ENCODE measurements at places on chromosomes 6 and 20. TPM values are rescaled to one million over a fixed set of nuclear protein-coding genes. Genes with fewer than 3 reads are reported as not detected.

DNA sequence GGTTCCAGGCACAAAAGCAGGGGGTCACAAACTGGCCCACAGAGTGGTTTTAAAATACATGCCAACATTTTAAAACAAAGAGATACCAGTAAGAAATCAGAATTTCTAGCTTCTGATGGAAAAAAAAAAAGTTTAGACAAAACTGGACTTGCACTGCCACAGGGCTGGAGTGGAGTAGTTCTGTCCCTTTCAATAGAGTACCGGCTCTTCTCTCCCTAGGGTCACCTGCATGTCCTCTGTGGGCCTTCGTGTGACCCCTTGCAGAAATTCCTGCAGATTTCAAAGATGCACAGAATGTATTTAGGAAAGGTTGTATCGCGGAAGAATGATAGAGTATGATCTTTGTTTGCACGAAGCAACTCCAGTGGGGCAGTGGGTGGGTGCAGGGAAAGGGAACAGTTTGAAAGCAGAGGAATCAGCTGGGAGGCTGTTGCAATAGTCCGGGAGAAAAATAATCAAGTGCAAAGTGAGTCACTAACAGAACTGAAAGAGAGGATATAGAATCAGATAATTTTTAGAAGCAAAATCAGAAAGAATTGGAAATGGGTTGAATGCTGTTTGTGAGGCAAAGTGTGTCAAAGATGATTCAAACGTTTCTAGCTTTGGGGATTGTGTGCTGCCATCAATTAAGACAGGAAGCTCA is 97.3 kb upstream of the STXBP5 start:
- no peak for DNase-seq

- DNase-seq, result no peak
Measured at GRCh38 chr6:16059496-16059895, 69.4 kb upstream of the MYLIP start.

DNA sequence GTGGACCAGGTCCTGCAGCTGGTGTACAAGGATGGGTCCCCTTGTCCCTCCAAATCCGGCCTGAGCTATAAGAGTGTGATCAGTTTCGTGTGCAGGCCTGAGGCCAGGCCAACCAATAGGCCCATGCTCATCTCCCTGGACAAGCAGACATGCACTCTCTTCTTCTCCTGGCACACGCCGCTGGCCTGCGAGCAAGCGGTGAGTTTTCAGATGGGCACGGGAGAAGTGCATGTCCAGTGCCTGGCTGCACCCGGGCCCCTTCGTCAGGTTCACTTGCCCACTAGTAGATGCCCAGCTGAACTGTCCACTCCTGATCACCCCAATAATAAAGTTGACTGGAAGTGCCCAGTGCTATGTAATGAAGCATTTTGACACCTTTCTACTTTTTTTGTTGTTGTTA is 48.3 kb upstream of the SLC22A1 start:
- no peak for DNase-seq

- DNase-seq, result no peak
Measured at GRCh38 chr6:109738255-109738654, 47.2 kb downstream of the FIG4 start.

DNA sequence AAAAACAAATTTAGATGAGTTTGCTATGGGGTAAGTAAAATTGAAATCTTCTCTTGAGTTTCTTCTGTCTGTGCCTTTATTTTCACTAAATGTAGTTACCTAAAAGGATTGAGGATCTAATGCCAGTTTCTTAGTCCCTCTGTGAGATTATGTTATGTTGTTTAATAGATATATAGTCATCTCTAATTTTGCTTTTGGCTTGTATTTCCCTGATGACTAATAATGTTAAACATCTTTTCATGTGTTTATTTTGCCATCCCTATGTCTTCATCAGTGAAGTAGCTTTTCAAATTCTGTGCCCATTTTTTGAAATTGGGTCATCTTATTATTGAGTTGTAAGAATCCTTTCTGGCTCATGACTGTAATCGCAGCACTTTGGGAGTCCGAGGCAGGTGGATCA is 13.7 kb downstream of the QRSL1 start:
- DNase-seq, result no peak

DNA sequence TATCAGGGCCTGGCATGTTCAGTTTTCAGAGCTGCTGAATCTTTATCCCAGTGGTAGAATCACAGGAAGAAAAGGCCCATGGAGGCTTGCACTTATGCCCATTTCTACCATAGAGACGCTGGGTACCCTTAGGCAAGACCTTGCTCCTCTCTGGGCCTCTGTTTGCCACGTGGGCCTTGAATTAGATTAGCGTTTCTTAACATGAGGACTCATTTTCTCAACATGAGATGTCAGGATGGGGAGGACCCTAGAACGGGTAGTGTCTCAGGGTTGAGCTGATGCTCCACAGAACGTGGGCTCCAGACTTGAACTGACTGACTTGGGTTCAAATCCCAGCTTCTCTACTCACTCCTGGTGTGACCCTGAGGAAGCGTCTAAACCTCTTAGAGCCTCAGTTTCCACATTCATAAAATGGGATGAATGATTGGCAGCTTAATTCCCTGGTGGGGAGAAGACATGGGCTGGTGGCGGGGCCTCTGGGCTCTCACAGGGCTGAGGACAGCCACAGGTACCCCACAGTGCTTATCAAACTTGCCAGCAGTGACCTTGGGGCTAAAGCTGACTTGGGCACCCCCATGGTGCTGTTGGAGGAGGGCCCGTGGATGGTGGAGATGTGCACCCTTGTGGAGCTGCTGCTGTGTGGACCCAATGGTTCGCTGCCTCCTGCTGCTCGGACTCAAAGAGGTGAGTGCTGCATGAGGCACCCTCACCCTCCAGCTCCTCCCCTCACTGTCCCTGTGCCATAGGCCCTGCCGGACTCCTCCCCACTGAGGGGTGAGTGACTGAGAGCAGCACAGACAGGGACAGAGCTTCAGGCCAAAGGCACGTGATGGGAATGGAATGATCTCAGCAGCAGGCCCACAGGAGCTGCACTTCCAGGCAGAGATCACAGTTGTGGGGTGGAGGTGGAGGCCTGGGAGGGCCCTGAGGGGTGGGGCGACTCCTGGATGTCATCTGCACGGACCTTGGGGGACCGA is 28.2 kb downstream of the SUN5 start:
- no peak for DNase-seq

- no peak for DNase-seq
Measured at GRCh38 chr6:78528926-78529325, 338.4 kb upstream of the IRAK1BP1 start.

DNA sequence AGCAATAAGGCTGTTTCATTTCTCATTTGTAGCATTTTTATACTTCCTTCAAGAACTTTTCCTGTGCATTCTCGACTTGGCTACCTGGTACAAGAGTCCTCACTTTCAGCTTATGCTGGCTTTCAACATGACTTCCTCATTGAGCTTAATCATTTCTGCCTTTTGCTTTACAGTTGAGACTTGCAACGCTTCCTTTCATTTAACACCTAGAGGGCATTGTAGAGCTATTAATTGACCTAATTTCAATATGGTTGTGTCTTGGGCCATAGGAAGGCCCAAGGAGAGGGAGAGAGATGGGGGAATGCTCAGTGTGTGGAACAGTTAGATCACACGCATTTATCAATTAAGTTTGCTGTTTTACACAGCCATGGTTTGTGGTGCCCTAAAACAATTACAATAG is 37.2 kb downstream of the SLC22A2 start:
- peak; percentile 42 for DNase-seq

DNA sequence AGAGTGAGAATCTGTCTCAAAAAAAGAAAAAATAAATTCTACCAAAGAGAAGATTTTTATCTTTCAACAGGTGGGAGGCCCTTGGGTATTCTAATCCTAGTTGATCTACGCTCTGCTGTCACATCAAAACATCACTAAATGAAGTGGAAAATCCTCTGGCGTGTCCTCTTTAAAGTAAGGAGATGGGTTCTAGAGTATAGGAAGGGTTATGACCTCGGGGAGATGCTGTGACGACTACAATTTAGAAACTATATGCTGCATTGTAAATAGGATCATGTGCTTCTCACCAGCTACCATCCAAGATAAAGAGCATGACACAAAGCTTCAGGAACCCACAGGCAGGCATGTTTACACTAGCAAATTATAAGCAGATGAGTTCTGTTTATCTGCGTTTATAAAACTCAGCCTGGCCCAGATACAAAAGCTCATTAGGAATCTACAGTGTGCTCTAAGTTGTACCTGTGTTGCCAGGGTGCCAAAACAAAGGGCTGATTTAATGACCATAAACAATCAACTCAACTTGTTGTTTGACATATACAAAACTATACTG is 197.1 kb upstream of the PLN start:
- DNase-seq, result no peak

DNA sequence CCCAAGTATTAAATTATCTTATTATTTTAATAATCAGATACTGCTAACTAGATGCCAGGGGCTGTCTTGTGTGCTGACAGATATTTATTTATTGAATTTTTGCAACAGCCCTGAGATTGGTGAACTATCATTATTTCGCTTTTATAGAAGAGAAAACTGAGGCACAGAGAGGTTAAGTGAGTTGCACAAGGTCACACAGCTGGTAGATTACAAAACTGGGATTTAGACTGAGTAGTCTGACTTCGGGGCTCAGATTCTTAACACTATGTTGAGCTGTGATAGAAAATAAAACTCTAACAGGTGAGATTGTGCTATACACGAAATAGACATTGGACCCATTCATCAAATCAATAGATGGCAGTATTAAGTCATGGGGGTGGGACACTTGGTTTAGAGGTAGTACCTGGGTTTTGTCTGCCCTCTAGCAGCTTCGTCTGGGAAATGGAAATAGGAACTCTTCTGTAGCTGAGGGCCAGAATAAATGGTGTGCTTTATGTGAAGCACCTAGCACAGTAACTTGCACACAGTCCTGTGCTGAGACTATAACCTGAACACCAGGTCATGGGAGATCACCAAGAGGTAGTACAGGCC is 113.4 kb downstream of the B3GAT2 start:
- DNase-seq, result no peak

GRCh38 chr6:16511040-16511660 is 250.1 kb downstream of the ATXN1 start:
- no peak for DNase-seq

DNA sequence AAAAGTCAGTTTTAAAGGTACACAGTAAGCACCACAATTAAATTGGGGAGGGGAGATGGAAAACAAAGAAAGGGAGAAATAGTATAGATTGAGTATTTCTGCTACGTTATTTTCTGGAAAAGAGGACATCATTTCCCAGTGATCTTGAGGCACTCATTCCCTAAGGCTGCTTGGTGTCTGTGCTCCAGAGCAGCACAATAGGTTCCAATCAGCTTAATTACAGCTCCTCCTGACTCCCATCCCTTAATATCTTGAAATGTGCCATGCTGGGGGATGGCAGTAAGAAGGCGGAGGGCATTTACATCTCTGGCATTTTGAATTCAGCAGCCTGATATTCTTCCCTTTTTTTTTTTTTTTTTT is 39.5 kb upstream of the BEND3 start:
- DNase-seq, result no peak

DNA sequence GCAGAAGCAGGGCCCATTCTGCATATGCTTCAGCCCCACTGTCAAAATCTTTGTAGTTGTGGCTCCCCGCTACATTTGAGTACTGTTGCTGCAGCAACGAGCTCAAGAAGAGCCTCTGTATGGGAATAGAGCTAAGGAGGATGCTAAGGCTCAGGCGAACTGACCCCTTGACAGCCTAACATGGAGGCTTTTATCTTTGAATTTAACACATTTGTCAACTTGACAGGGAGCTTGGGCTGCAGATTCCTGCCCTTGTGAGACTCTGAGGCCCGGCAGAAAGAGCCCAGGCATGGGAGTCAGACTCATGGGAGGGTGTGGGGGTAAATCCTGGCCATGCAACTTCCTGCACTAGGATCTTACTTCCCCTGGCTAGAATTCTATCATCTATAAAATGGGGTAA is 278.7 kb upstream of the CITED2 start:
- DNase-seq, result no peak

DNA sequence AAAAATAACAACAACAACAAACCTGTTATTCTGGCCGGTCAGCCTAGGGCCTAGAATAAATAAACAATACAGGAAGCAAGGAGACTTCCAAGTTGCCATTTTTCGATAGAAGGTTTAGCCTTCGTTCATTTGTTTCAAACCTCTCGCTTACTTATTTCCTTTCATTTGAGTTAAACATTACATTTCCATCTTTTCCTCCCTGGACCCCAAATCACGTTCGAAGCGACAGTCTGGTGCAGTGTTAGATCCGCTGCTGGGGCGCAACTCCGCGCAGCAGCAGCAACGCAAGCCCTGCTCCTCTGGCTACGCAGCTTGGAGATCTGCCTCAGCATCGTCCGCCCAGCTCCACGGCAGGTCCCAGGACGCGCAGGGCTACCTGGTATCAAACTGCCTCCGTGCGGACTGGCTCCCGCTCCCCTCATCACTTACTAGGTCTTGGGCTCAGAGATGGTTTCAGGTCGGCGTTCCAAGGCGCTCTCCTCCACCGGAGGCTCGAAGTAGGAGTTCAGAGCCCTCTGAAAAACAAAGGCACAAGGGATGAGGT is 530 bp downstream of the TDP2 start:
- DNase-seq, result no peak

MDFI gene
- 47.6 TPM for polyA plus RNA-seq

PAK5 gene
- 0.49 TPM for polyA plus RNA-seq

KCNK15 gene
- polyA plus RNA-seq, result 0.09 TPM

TNFAIP3 gene
- polyA plus RNA-seq, result 9.2 TPM

CASS4 gene
- polyA plus RNA-seq, result 2.3 TPM

MYT1 gene
- polyA plus RNA-seq, result 0.80 TPM
